ENCODE measurements at places on chromosomes 11 and 22.

DNA sequence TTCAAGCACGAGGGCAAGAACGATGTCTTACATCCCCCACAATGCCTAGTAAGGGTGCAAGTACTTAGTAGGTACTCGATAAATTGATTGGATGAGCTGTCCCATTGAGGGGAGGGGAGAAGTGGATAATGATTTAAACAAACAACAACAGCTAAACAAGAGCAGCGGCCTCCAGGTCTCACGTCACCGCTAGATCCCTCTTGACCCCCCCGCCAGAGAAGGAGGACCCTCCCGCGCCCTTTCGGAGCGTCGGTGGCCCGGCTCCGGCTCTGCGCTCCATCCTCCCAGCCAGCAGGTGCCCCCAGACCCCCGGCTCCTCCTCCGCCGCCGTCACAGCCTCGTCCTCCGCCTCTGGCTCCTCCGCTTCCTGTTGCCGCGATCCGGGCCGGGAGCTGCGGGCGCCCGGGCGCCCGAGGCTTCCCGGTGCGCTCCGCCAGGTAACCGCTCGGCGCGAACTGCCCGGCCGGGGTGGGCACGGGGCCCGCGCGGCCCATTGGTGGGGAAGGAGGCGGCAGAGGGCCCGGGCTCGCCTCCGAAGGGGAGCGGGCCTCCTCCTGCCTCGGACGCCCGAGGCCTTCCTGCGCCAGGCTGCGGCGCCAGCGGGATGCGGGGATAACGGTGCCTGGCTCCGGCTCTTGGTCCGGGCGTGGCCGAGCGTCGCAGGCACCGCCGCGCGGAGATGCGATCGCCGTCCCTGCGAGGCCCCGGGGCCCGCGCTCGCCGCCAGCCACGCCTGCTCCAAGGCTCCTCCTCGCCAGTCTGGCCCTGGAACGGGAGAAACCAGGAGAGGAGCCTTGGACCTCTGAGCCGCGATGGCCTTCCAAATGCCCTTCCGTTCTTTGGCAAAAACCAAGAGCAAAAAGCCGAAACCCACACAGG, at the start of gene TLCD5:
Gene TLCD5 (plus strand): TSS at position 368 of the 879 bp plus-strand sequence. CDS start 2,143 bp downstream, outside the sequence.
- DNase-seq, result peak; percentile 17
- H3K27ac ChIP-seq, result no peak within 1 kb of the TSS
- peak within 1 kb of the TSS; percentile 64 for H3K4me3 ChIP-seq
- H3K27me3 ChIP-seq, result peaks cover 34% of the 10 kb centered on the region
- H3K4me1 ChIP-seq, result peaks cover 8% of the 10 kb centered on the region

- no peaks in the 10 kb centered on the region for H3K36me3 ChIP-seq
- DNase-seq, result no peak
- H3K27me3 ChIP-seq, result no peaks in the 10 kb centered on the region
- peaks cover 10% of the 10 kb centered on the region for H3K4me1 ChIP-seq
- no peak overlapping the region for H3K4me3 ChIP-seq
These were observed 7.6 kb upstream of the LMO2 start for GRCh38 chr11:33899400-33900037.

GRCh38 chr11:113629562-113629961, 76.5 kb downstream of the TMPRSS5 start:
- no peak overlapping the region for H3K27ac ChIP-seq
- no peaks in the 10 kb centered on the region for H3K27me3 ChIP-seq
- no peaks in the 10 kb centered on the region for H3K4me1 ChIP-seq
- no peaks in the 10 kb centered on the region for H3K36me3 ChIP-seq
- no peak for DNase-seq

GRCh38 chr11:762421-763072, 14.7 kb downstream of the GATD1 start:
- peaks cover 61% of the 10 kb centered on the region for H3K36me3 ChIP-seq
- H3K27ac ChIP-seq, result no peak overlapping the region
- no peak overlapping the region for H3K4me3 ChIP-seq
- DNase-seq, result no peak

- DNase-seq, result no peak
- H3K27me3 ChIP-seq, result no peaks in the 10 kb centered on the region
- peak overlapping the region; percentile 83 for H3K27ac ChIP-seq
- no peaks in the 10 kb centered on the region for H3K36me3 ChIP-seq
- H3K4me3 ChIP-seq, result no peak overlapping the region
These were observed 59.4 kb upstream of the CD44 start for GRCh38 chr11:35079611-35080010.

DNA sequence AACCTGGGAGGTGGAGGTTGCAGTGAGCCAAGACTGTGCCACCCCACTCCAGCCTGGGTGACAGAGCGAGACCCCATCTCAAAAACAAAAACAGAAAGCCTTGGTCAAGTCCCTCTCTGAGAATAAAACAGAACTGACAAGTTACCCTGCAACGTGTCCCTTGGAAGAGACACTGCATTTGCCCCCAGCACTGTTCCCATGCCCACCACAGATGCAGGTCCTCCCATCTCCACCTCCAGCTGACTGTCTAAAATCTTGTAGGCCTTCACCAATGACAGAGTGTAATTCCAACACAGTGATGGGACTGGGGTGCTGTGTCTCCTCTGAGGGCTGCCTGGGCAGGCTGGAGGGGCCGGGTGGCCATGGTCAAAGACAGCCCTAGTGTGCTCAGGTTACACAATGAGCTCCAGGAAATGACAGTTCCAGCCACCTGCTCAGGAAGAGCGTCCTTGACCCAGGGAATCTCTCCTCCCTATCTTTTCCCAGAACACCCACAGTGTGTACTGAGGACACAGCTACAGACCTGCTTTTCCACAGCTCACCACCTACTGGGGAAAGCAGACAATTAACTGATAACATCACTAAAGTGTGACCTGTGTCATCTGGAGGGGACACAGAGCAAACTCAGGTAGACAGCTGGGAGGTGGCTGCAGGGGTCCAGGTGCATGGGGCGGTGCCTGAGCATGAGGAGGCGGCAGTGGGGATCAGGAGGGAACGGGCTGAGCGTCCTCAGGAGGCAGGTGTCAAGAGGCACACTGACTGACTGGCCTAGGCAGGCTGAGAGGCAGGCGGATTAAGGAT, 56.4 kb downstream of the ARFGAP3 start:
- H3K4me3 ChIP-seq, result no peak overlapping the region
- no peak overlapping the region for H3K27ac ChIP-seq

DNA sequence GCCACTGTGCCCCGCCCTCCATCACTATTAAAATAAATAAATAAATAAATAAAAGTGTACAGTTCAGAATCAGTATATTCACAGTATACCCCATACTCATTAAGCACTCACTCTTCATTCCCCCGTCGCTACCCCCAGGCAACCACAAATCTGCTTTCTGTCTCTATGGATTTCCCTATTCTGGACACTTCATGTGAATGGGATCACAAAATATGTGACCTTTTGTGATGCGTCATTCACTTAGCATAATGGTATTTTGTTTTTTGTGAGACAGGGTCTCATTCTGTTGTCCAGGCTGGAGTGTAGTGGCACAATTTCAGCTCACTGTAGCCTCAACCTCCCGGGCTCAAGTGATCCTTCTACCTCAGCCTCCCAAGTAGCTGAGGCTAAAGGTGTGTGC, 52.8 kb downstream of the RBX1 start:
- H3K27ac ChIP-seq, result no peak overlapping the region
- no peaks in the 10 kb centered on the region for H3K36me3 ChIP-seq
- H3K4me3 ChIP-seq, result no peak overlapping the region
- no peaks in the 10 kb centered on the region for H3K27me3 ChIP-seq
- H3K4me1 ChIP-seq, result no peaks in the 10 kb centered on the region
- DNase-seq, result no peak

DNA sequence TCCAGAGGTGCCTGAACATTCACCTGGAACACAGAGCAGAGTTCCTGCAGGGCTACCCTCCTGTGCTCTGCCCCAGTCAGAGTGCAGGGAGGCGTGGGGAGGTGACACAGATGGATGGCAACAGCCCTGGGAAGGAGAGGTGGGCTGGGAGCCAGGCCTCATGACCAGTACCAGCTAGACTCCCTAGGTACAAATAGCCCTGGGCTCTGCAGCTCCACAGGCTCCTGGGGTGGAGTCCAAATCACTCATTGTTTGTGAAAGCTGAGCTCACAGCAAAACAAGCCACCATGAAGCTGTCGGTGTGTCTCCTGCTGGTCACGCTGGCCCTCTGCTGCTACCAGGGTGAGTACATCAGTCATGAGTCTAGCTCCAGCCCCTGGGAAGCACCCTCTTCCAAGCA, at the start of gene SCGB1D2:
Gene SCGB1D2 (plus strand): TSS at position 219 of the 400 bp plus-strand sequence. CDS start 69 bp downstream, at position 288.
- H3K36me3 ChIP-seq, result no peaks in the 10 kb centered on the region
- no peak for DNase-seq
- no peak within 1 kb of the TSS for H3K27ac ChIP-seq
- no peaks in the 10 kb centered on the region for H3K4me1 ChIP-seq
- no peak within 1 kb of the TSS for H3K4me3 ChIP-seq

- no peak for DNase-seq
- H3K27ac ChIP-seq, result peak overlapping the region; percentile 50
- H3K4me1 ChIP-seq, result peaks cover 13% of the 10 kb centered on the region
- H3K27me3 ChIP-seq, result no peaks in the 10 kb centered on the region
These were observed 51.7 kb upstream of the CCDC89 start for GRCh38 chr11:85737738-85738137.

GRCh38 chr22:29848111-29848510, 10.0 kb upstream of the ASCC2 start:
- no peak overlapping the region for H3K4me3 ChIP-seq
- no peaks in the 10 kb centered on the region for H3K36me3 ChIP-seq
- no peak for DNase-seq
- no peak overlapping the region for H3K27ac ChIP-seq
- H3K27me3 ChIP-seq, result no peaks in the 10 kb centered on the region

DNA sequence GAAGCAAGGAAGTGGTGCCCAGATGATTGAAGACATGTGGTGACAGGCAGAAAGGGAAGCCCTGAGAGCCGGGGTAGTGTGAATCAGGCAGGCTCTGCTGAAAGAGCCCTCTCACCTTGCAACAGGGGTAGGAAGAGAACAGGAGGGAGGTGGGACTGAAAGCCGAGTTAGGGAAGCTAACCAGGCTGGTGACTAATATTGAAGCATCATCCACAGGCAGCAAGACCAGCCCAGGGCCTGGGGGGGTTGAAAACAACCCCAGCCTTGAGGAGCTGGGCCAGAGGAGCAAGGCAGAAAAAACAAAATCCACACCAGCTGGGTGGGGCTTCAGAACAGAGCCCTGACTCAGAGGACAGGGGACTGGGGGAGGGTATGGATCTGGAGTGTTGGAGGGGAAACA, 35.0 kb upstream of the CRTAM start:
- no peak overlapping the region for H3K4me3 ChIP-seq
- no peak for DNase-seq

DNA sequence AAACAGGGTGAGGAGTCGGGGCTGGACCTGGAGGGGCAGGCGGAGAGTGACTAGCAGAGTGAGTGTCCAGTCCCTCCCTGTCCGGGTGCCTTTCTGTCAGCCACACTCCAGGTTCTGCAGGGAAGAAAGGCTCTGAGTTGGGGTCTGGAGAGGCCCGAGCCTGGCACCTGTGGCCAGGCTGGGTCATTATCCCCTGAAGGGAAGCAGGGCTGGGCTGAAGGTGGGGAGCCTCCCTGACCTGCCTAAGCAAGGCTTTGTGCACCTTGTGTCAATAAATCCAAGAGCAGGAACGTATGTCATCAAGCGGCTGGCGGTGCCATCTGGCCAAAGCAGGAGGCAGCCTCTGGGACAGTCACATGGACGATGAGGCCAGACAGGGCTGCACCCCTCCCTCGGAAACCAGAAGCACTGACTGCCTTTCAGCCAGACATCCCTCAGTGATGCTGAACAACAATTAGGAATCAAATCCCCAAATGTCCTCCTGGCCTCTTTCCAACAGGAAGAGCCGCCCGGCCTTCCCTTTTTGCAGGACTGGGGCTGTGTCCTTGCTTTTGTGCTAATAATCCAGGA, 73.9 kb upstream of the FGF3 start:
- no peak overlapping the region for H3K27ac ChIP-seq
- peaks cover 4% of the 10 kb centered on the region for H3K4me1 ChIP-seq
- no peak overlapping the region for H3K4me3 ChIP-seq
- no peak for DNase-seq

- H3K36me3 ChIP-seq, result no peaks in the 10 kb centered on the region
- H3K27me3 ChIP-seq, result peaks cover 40% of the 10 kb centered on the region
- H3K4me3 ChIP-seq, result no peak overlapping the region
- no peaks in the 10 kb centered on the region for H3K4me1 ChIP-seq
These were observed 2.1 kb downstream of the CAVIN3 start for GRCh38 chr11:6318204-6318603.

- DNase-seq, result no peak
- no peak overlapping the region for H3K27ac ChIP-seq
- H3K36me3 ChIP-seq, result no peaks in the 10 kb centered on the region
- H3K4me1 ChIP-seq, result peaks cover 2% of the 10 kb centered on the region
These were observed 7.3 kb downstream of the APOBEC3B start for GRCh38 chr22:38989466-38989865.

GRCh38 chr11:112613051-112613972, 347.9 kb upstream of the NCAM1 start:
- DNase-seq, result no peak
- H3K4me1 ChIP-seq, result no peaks in the 10 kb centered on the region
- H3K27me3 ChIP-seq, result peaks cover 11% of the 10 kb centered on the region
- no peak overlapping the region for H3K4me3 ChIP-seq

DNA sequence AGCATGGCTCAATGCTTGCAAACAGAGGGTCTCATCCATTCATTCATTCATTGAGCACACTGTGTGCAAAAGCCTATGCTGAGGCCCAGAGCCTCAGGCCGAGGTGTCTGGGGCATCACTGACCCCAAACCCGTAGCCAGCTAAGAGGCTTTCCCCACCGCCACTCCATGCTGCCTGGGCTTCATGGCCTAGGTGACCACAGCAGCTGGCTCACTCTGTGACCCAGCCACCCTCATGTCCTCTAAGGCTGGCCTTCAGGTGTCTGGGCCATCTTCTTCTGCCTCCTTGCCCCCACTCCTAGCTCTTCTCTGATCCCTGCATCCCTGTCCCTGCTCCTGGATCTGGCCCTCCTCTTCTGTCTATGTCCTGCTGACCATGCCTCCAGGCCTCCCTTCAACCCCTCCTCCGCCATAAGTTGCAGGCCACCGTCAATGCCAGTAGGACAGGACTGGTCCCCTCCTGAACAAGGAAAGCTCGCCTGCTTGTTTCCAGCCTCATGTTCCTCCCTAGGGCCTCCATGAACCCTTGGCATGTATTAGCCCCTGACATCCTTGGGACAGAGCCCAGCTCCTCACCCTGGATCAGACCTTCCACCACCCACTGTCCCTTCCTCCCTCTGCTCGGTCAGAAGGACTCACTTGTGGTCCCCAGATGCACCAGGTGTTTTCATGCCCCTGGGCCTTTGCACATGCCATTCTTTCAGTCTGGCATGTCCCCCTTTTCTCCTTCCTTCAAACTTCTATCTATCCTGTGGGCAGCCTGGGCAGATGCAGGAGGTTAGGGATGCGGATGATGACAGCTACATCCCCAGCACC, 92.8 kb downstream of the MYEOV start:
- H3K36me3 ChIP-seq, result no peaks in the 10 kb centered on the region
- H3K4me3 ChIP-seq, result no peak overlapping the region
- DNase-seq, result no peak
- H3K4me1 ChIP-seq, result no peaks in the 10 kb centered on the region

Data from T-cell (primary cell).